ENCODE measurements at places on chromosomes 2 and 18.

- no peak for DNase-seq
Observed at GRCh38 chr2:129673847-129674711, 305.4 kb upstream of the RAB6C start.

DNA sequence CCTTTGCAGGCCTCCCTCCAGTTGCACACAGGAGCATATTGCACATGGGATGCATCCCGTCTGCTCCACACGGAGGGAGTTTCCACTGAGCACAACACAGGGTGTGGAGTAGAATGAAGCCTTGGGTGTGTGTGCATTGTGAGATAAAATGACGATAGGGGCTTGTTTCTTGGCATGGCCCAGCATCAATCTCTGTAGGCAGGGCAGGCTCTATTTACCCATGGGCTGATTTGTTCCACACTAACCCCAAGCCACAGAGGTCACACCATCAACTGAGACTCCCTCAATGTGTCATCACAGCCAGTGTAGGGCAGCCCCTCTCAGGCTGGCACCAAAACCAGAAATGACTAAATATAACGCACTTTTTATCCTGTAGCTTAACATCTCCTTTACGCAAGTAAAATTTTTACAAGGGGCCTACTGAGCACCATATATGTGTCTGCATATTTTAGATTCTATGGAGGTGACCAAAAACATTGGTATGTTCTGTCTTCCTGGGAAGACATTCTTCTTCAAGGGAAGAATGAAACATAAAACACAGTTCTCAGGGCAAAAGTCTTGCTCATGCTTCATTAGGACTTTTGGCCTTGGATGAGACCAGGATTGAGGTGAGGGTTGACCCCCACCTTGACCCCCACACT, 2.7 kb upstream of the GKN1 start:
- DNase-seq: no peak

DNA sequence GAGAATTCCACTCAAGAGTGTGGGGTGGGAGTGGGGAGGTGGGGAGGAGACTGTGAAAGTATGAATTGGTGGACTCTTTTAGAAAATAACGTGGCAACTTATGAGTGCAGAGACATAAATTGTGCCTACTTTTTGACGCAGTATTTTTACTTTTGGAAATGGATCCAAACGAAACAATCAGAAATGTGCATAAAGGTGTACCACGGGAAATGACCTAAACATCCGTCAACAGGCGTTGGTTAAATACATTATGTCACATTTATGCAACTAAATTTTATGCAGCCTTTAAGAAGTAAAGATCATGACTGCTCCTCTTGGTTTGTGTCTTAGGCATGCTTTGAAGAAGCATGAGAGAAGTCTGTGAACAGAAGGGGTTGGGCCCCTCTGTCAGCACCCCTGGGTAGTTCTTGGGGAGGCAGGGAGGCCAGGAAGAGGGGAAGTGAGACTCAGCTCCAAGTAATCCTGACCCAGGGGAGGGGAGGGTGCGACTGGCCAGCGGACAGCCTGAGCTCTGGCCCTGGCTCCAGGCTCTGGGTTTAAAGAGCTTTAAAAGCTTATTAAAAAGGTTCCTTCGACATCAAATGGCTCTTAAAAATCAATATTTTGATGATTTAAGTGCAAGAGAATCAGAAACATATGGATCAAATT, 126.4 kb upstream of the HAAO start:
- DNase-seq: no peak

DNA sequence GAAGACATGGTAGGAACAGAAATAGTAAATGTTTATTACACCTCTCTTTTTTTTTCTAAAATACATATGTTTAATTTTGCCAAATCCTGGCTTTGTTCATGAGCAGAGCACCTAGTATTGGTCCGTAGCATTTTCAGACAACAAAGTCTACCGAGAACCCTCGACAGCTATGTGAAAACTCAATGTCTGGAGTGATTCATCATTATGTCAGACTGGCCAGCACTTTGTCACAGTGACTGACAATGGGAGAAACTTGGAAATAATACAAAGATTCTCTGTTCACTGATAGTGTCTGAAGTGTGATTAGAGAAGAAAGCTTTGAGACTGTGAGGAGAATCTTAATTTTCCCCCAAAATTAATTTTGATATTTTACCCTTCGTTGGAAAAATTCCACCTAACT, 143.0 kb downstream of the HNMT start:
- no peak for DNase-seq

- no peak for DNase-seq
Observed at GRCh38 chr2:69103419-69103818, 90.4 kb downstream of the ANTXR1 start.

DNA sequence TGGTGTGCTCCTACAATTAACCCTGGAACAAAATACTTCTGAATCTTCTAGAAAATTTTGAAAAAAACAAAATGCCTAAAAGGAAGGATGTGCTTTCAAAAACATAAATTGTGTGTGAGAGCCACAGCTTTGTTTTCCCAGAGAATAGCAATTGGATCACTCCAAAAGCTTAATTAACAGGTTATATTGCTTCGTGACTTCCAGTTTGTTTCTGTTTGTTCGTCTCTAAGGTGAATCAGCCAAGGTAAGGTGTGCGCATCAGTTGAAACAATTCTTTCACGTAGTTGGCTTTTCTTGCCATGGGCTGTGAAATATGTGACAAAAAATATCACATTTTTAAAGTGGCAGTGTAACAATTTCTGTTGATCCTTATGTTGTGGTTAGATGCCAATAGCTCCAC, 90.3 kb upstream of the BARD1 start:
- no peak for DNase-seq

DNA sequence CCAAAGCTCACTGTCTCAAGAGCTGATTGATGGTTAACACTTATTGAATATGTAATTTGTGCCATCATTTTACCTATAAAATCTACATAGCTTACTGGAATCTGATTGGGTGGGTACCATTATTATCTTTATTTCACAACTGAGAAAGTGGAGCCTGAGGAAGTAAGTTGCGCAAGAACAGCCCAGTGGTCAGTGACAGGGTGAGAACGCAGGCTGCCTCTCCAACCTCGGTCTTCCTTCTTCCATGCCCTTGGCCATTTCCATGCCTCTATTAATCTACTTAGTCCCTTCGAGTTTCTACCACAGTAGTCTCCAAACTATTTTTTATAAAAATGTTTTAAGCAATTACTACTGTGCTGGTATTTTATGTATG, 390.9 kb upstream of the VWC2L start:
- DNase-seq: no peak

DNA sequence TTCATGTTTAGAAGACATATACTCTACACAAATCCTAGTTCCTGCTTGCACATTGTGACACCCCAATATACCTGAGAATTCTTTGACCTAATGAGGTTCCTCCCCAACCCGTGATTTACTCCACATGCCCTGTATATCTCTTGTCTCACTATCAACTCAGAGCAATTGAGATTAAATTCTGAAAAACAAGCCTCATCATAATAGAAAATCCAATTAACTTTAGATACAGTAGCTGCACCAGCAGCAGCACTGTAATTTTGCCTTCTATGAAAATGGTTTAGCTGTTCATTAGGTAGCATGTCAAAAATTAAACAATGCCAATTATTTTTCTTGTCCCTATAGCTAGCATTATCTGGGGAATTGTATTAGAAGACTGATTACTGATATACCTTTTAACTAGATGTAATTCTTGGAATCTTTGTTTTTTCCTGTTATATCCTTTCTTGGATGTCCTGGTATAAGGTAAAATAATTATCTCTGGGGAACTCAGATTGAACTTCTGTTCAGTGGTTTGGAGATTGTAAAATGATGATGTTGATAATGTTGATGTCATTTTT, 218.9 kb upstream of the TANK start:
- DNase-seq: no peak

Data from Caco-2 (cell line).